ENCODE measurements at places on chromosomes 4 and X.

- DNase-seq: no peak
Observed at GRCh38 chrX:25191403-25191802, 175.6 kb upstream of the ARX start.

DNA sequence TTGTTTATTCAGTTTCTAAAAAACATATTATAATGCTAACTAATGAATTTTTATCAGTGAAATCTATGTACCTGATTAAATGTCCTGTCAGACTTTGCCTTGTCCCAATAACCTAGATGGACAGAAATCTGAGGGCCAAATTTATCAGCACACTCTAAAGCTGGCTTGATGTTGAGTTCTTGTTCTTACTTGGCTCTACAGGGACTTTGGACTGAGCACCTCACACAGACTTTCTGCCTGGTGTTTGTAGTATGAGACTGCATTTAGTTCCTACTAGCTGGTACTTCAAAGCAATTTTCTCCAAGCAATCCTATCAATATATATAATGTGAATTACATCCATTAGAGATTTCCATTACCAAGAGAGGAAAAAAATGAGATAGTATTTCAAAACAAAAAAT, 37.8 kb downstream of the INTS12 start:
- no peak for DNase-seq

GRCh38 chr4:165079476-165079875, 25.8 kb downstream of the TRIM75 start:
- DNase-seq: no peak

- no peak for DNase-seq
Observed at GRCh38 chr4:22556495-22556894, 40.6 kb upstream of the ADGRA3 start.

DNA sequence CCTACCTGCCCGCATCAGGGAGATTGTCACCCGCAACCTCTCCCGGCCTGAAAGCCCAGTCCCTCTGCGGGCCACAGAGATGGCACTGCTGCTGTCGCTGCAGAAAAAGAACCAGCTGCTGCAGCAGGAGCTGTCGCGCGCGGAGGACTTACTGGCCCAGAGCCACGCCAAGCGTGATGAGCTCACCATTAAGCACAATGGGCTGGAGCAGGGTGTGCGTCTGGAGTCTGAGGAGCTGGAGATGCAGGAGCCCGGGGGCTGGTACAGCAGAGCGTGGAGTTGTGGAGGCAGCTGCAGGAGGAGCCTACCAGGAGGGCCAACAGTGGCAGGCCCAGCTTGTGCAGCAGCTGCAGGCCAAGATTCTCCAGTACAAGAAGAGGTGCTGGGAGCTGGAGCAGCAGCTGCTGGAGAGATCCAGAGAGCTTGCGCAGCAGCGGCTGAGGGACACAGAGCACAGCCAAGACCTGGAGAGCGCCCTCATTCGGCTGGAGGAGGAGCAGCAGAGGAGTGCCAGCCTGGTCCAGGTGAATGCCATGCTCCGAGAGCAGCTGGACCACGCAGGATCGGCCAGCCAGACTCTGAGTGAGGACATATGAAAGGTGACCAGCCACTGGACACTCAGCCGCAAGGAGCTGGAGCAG, 11.3 kb downstream of the SMIM10L2A start:
- no peak for DNase-seq

DNA sequence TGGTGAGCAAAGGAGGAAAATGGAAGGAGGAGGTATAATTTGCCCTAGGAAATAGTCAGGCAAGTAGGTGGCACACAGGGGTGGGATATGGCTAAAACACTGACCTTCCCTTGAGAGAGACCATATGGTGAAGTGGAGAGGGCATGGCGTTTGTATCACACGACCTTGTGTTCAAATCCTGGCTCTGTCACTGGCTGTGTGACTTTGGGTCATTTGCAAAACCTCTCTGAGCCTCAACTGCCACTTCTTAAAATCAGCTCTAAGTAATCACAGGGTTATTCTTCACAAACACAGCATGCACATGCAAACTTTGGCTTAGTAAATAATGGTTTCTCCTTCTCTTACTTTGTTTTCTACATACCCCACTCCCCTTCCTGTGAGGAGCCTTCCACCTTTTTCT, 8.7 kb downstream of the PDGFRA start:
- DNase-seq: no peak

DNA sequence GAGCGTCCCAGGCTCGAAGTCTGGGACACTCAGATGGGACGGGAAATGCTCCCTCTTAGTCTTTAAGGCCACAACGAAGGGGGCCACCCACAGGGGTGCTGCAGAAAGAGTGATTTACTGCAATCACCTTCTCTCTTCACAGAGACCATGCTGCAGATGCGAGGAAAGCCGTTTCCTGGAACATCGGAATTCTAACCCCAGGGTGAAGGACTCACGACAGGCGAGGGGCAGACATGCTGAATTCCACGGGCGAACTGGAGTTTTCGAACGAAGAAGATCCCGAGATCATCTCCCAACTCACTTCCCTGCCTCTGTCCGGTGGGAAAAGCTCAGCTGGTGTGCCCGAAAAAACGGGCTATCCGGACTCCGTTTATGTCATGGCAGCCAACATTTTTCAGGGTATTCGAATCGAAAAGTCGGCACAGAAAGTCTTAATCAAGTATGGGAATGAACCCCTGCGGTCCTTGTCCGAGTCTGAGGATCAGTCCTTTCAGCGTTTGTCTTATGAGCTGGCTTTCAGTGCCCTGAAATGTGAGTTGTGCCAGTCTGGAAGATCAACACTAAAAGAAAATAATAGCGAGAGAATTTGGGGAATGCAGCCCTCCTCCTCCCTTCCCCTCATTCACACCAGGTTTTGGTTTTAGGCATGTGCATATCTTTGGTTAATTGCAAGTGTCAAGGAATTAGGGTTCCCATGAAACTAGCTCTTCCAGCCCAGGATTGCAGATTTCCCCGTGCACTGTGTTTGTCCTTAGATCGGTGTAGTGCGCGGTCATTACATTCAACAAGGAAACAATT, 905 bp downstream of the NSUN7 start:
- no peak for DNase-seq

- DNase-seq: no peak
Observed at GRCh38 chr4:95465010-95465409, 83.8 kb downstream of the UNC5C start.

GRCh38 chrX:103063918-103064434, at the start of gene BEX1:
TSS of gene BEX1 (minus strand) at chrX:103064171. CDS start at chrX:103063274, 897 bp downstream.
- no peak for DNase-seq

GRCh38 chr4:657338-657833, 16.7 kb downstream of the ATP5ME start:
- no peak for DNase-seq

- DNase-seq: no peak
Observed at GRCh38 chr4:156677131-156677531, 294.5 kb downstream of the PDGFC start.

DNA sequence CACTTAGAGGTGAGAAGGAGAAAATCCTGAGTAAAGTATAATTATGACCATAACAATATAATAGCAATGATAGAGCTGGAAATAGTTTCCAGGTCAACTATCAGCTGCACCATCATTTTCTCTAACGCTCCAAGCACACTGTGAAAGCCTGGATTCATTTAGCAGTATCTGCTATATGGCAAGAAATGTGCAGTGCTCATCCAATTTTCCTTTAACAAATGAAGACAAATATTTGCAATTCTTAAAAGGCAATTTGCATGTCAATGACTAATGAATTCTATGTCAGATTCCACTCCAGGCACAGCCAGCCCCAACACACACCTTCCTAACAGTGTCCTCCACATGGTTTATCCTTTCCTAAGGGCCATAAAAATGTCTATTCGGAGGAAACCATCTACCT, 12.7 kb downstream of the PRSS12 start:
- DNase-seq: no peak

DNA sequence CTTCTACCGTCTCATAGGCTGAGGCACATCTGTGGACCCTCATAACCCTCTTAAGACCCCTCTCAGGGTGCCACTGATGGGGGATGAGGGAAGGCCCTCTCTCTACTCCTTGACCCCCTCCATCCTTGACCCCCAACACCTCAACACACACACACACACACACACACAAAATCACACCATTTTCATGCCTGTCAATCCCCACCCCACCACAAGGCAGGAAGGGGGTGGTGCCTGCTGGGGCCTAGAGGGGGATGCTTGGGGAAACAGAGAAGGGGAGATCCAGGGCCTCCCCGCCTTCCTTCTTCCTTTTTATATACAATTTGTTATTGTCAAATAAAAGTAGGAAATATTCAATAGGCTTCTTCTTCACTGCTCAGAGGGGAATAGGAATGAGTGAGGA, 1.2 kb upstream of the EBP start:
- DNase-seq: no peak

DNA sequence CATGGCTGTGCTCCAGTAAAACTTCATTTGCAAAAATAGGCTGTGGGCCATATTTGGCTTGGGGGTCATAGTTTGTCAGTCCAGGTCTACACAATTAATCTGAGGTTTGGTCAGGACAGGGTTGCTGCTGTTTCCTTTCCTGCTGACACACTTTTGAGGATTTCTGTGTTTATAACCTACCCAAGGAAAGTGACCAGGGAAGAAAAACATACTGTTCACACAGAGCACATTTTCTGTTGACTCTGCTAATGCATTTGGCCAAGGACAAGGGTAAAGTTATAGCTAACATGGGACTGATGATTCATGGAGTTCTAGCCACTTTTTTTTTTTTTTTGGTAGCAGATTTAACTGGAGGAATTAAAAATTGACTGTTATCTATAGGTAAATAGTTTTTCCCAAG, 43.9 kb upstream of the GEMIN8 start:
- no peak for DNase-seq

DNA sequence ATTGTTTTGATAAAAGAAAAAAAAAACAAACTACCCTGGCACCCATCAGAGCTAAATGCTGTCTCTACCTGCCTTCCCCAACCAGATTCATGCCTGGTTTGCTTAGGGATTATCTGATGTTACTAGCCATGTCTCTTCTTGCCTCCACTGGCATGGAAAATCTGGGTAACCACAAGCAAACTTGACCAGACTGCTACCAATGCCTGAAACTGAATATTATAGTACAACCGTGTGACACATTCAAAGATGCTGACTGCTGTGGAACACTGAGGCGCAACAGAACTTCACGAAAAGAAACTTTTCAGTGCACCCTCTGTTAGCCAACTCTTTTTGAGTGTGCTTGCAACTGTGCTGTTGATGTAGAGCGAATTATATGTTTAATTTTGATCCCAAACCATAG, 228.1 kb downstream of the CBR4 start:
- DNase-seq: no peak

- DNase-seq: no peak
Observed at GRCh38 chrX:10932842-10933440, 178.2 kb upstream of the HCCS start.

DNA sequence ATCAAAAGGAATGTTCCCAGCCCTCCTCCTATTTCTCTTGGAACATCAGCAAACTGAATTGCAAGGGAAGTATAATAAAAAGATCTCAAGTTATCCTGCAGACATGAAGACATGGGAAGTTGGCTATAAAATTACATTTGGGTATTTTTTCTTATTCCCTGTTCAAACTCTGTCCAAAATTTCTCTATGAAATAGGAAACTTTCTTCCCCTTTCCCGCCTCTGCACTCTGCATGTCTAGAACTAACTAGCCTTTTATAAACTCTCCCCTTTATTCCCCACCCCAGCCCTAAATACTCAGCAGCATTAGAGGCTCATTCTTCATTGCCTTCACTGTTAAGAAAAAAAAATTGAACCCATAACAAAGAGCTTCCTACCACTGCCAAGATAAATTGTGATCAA, 126.7 kb upstream of the EDNRA start:
- no peak for DNase-seq

DNA sequence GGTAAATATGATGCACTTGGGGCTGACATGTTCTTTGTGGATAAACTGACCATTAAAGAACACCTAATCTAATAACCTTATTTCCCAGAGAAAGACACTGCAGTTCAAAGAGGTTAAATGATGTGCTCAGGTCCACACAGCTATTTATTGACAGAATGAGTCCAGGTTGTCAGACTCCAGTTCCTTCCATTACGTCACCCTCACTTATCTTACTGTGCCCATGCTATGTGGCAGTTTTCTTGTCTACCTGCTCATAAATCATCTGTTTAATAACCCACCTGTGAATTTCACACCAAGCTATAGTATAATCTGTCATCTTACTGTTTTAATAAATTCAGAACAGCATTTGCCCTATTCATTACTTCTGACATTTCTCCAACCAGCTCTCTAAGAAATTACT, 36.7 kb downstream of the QRFPR start:
- DNase-seq: no peak

DNA sequence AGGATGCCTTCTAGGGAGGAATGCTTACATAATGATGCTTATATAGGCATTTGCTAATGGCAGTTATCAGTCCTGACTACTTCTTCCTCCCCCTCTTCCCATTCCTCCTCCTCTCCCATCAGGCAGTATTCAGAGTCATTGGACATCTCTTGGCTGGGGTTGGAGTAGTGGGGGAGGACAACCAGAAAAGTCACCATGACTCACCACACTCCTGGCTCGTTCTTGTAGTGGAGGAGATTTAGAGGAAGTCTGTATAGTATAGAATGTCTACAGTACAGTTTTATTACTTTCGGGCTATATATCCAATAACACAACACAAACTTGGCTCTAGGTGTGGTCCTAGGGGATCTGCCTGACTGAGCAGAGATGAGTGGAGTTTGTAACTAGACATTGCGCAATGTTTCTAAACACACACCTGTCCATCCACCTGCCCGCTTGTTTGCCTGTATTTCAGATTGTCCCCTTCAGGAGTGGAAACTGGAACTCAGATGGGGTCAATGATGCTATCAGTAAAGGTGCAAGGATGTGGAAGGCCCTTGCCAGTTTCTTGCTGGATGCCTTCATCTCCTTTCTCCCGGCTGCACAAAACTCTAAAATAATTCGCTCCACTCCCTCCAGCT, 27.9 kb upstream of the KIAA1210 start:
- DNase-seq: no peak

- DNase-seq: no peak
Observed at GRCh38 chr4:31069151-31069550, 349.0 kb downstream of the PCDH7 start.

- no peak for DNase-seq
Observed at GRCh38 chrX:107610667-107611066, 17.6 kb upstream of the PRPS1 start.

GRCh38 chr4:39526765-39527295, 409 bp downstream of the UGDH start:
- DNase-seq: no peak

- no peak for DNase-seq
Observed at GRCh38 chr4:175034986-175035705, 117.0 kb downstream of the ADAM29 start.

DNA sequence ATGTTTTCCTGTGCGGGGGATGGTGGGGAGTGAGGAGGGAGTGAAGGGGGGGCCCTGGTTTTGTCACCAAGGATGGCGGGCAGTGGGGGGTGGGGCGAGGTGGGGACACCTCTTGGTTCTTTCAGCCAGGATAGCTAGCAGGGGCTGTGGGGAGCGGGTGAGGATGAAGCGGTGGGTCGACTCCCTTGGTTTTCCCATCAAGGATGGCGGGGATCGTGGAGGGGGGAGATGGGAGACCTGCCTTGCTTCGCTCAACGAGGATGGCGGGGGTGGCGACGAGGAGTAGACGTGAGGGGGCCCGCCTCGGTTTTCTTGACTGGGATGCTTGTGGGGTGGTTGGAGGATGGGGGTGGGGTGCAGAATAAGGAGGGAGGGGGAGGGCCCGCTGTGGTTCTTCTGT, 643 bp downstream of the FHL1 start:
- DNase-seq: no peak

- no peak for DNase-seq
Observed at GRCh38 chr4:113311047-113311446, 261.6 kb downstream of the ANK2 start.

GRCh38 chr4:38266616-38267015, 306.4 kb downstream of the PTTG2 start:
- no peak for DNase-seq

- no peak for DNase-seq
Observed at GRCh38 chrX:10519278-10519677, 101.1 kb downstream of the MID1 start.

Data from GM12864 (cell line).